Left ventricle myocardium superior (tissue), 1 donor: ENCODE measurements at places on chromosomes 11 and 22. TPM values are rescaled to one million over a fixed set of nuclear protein-coding genes. Genes with fewer than 3 reads are reported as not detected.

DNA sequence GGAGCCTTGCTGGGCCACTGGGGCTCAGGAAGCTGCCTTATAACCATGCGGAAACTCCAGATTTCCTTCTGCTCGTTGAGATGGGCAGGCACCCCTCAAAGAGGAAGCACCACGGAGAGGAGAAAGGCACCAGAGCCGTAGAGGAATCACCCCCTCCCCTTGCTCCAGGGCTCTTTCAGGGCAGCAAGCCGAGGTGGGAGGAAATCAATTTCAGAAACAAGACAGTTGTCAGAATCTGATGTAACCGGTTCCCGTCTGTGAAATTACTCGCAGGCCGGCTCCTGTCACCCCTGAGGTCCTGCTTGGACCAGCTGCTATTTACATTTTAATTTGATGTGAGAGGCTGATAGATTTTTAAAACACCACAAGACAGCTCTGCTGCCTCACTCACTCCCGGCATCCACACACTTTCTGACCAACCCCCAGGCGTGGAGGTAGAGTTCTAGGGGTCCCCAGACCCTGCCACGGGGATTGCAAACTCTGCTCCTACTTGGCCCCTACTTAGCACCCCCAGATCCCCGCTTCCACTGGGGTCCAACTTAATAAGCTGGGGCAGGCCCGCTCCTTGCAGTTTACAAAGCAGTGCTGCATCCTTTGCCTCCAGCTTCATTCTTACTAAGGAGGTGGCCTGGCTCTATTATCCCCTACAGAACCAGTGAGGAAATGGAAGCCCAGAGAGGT lies 162.5 kb downstream of the CEP164 start:
- no peak for DNase-seq

- DNase-seq: no peak
Observed at GRCh38 chr11:69199583-69200315, 44.0 kb downstream of the SMIM38 start.

DNA sequence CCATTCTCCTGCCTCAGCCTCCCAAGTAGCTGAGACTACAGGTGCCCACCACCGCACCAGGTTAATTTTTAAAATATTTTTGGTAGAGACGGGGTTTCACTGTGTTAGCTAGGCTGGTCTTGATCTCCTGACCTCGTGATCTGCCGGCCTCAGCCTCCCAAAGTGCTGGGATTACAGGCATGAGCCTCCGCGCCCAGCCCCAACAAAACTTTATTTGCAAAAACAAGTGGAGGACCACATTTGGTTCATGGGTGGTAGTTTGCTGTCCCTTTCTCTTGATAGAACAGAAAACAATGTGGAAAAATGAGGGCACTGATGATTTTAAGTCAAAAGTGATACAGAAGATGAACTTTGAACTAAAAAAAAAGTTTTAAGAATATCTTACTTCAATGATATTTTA lies 121.8 kb upstream of the SERPIND1 start:
- DNase-seq: no peak

DNA sequence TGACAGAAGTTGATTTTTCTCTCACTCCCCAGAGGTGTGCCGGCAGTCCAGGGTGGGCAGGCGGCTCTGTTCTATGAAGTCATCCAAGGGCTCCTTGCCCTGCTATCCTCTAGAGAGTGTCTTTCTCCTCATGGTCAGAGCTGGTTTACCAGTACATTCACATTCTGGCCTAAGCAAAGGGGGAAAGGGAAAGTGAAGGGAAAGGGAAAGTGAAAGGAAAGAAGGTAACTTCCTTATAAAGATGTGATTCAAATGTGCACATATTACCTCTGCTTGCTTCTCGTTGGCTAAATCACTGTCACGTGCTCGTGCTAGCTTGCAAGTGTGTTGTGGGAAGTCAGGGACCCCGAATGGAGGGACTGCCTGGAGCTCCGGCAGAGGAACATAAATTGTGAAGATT lies 2.9 kb upstream of the HTATIP2 start:
- DNase-seq: no peak

DNA sequence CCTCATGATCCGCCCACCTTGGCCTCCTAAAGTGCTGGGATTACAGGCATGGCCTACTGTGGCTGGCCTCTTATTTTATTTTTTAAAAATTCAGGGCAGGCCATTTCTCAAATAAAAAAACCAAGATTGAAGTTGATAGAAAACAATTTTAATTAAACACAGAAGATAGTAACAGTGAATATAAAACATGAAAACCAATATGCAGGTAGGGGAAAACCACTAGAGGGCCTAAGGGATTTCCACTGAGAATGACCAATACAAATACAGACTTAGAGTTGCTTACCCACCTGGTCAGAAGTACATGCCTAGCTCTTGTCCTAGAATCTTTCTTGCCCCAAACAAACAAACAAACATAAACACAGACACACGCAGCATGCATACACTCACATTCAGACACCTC lies 1.7 kb upstream of the RTCB start:
- DNase-seq: no peak

- no peak for DNase-seq
Observed at GRCh38 chr11:729492-730074, 17.7 kb upstream of the TALDO1 start.

Gene TRIM6
- total RNA-seq: 1.5 TPM

GRCh38 chr11:13772223-13773046 lies 104.0 kb downstream of the FAR1 start:
- DNase-seq: no peak

DNA sequence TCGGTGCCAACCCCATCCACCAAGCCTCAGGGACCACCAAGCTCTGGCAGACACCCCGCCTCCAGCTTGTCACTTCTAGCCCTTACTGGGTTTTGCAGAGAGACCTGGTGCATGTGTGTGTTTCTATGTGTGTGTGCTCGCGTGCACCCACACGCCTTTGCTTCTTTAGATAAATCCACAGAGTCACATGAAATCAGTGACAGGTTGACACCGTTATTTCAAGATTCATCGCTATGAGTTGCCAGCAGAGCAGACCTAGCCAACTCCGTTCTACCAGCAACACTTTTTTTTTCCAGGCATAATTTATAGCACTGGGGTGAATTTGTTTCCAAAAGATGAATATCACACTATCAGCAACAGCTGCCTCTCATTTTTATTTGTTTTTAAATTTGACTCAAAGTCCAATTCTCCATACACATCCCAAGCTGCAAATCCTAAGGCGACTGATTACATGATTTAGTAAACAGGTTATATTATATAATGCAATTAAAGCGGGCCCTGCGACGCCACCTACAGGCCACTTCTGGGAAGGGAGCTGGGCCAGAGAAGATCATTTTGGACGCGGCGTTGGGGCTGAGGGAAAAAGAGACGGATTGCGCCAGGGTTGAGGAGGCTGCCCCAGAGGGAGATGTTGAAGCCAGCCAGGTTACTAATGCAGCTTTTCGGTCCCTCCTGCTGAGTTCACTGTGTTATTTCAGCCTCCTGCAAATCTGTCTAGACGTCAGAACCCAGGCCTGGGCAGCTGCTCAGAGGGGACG lies 150.5 kb downstream of the FEZ1 start:
- DNase-seq: peak; percentile 89

DNA sequence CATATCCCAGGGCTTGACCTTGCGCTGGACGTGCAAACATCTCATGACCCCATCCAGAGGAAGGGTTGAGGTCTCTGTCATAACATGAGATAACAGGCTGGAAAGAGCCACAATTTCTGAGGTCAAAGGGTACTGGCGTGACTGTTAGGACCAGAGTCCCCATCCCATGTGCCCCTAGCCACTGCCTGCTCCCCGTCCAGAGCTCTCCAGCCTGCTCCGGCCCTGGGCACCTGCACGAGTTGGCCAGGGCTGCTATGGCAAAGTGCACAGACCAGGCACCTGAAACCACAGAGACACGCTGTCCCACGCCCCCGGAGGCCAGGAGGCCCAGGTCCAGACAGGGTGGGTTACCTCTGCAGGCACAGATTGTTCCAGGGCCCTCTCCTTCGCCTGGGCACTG lies 58.9 kb downstream of the SHANK2 start:
- no peak for DNase-seq

DNA sequence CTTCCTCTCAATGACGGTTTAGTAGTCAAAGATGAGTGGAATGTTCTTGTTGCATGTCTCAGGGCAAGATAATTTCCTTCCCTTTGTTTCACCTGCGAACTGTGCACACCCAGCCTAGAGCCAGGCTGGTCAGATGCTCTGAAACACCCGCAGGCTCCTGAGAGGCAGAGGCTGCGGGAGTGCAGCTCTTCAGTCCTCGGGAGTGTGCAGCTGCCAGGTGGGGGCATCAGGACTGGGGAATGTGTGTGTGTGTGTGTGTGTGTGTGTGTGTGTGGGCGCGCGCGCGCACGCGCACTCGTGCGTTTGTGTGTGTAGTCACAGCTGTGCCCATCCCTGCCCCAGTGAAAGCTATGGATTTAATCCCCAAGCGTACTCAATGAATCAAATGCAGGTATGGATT lies 136.2 kb upstream of the NTM start:
- no peak for DNase-seq

GRCh38 chr11:81030186-81030585 lies 1589.4 kb upstream of the TENM4 start:
- no peak for DNase-seq

DNA sequence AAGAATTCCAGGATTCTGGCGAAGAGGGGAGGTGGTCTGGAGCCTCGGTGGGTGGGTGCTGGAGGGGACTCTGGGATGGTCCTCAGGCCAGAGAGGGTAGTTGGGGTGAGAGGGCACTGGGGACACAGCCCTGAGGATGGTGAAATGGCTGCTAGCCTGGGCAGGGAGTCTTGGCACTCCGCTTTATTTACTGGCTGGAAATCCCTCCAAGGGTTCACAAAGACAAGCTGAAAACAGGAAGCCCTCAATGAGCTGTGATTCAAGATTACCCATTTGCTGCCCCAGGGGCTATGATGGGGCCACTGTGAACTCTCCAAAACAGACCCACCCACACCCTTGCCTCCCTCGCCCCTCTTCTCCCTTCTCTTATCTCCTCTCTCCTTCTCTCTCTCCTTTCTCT lies 71.9 kb downstream of the FBXO7 start:
- no peak for DNase-seq

- DNase-seq: no peak
Observed at GRCh38 chr11:126886636-126887035, 113.9 kb downstream of the KIRREL3 start.

- no peak for DNase-seq
Observed at GRCh38 chr11:90476442-90477007, 253.7 kb upstream of the CHORDC1 start.

Gene INPP5J
- total RNA-seq: 15.7 TPM

Gene SUSD2
- 3.3 TPM for total RNA-seq

GRCh38 chr11:67317888-67318555 lies 14.7 kb downstream of the SSH3 start:
- DNase-seq: no peak

DNA sequence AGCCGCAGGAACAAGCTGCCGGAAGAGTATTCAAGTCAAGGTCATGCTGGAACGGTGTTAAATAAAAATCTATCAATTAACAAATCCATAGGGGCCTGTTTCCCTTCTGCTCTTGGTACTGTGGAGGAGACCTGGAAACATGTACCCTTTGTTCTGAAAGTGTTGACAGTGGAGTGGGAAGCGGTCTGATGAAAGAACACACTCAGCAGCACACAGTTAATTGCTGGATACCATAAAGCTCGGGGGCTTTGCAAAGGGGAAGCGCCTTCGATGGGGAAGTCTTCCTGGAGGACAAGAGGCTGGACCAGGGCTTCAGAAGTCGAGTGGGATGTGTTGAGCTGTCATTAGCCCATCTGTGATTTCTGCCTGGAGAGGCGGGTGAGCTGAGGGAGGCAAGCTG lies 112.5 kb upstream of the CLPB start:
- DNase-seq: no peak

- DNase-seq: no peak
Observed at GRCh38 chr11:62393061-62393611, 25.7 kb upstream of the SCGB1A1 start.

GRCh38 chr22:45922256-45922655 lies 54.7 kb downstream of the WNT7B start:
- no peak for DNase-seq

DNA sequence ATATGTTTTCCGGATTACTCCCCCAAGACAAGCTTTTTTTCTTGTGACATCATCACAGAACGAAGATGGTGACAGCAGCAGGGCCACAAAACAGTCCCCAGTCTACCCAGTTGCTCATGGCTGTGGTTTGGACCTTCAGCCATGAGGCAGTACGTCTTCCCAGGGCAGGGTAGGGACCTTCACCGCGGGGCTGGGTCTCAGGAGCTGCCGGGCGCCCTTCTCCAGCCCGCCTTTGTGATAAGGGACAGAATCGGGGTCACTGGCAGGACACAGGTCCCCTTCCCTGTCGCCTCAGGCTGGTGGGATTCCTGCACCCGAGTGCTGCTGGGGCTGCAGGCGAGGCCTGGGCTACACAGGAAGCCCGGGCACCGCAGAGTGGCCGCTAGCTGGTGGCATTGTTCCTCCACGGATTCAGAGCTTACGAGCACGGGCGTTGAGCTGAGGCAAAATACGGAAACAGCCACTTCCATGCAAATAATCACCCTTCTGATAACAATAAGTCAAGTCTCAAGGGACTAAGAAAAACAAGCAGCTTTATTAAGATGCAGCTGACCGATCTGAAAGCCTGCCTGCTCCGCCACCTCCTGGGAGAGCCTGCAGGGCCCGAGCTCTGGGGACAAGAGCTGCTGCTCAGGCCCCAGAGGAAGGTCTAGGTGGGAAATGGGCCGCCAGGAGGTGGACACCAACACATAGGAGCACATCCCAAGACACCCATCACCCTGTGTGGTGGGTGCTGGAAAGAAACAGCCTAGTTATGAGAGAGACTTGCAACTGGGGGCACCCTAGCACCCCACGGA lies 12.3 kb downstream of the TBX1 start:
- DNase-seq: peak; percentile 44

GRCh38 chr11:122778148-122778547 lies 60.2 kb upstream of the CRTAM start:
- no peak for DNase-seq

DNA sequence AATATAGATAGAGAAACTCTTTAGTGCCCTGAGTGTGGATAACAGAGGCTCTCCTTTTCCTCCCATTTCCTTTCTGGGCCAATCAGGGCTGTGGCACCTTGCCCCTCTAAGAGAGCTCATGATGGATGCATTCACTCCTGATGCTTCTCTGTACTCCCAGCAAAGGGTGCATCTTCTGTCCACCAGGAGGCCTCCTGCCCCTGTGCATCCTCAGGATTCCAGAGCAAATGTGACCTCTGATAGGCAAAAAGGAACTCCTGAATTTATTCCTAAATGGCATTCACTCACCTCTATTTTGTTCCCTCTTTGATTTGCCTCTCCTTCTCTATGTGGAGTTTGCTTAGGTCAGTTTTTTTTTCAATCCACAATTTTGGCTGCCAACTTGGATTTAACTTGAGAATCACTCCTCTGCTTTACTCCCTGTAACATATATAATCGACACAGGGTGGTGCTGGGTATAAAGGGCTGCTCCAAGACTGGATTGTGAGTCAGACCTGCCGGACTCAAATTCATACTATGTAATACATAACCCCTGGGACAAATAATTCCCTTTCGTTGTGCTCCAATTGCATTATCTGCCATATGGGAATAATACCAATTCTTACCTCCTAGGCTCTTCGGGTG lies 1.1 kb upstream of the MRGPRX4 start:
- DNase-seq: no peak

- DNase-seq: no peak
Observed at GRCh38 chr22:19358195-19358594, 66.7 kb upstream of the CLTCL1 start.

- no peak for DNase-seq
Observed at GRCh38 chr22:30763815-30764673, 69.4 kb downstream of the OSBP2 start.

GRCh38 chr22:46280999-46281623 lies 13.3 kb downstream of the TTC38 start:
- DNase-seq: no peak
